ENCODE measurements at places on chromosomes 7 and 10.

- peak; percentile 17 for DNase-seq
These were observed at the start of gene ABCB1 for GRCh38 chr7:87600130-87601124. ABCB1 (minus strand) TSS chr7:87600884; CDS start chr7:87600184, 700 bp downstream.

DNA sequence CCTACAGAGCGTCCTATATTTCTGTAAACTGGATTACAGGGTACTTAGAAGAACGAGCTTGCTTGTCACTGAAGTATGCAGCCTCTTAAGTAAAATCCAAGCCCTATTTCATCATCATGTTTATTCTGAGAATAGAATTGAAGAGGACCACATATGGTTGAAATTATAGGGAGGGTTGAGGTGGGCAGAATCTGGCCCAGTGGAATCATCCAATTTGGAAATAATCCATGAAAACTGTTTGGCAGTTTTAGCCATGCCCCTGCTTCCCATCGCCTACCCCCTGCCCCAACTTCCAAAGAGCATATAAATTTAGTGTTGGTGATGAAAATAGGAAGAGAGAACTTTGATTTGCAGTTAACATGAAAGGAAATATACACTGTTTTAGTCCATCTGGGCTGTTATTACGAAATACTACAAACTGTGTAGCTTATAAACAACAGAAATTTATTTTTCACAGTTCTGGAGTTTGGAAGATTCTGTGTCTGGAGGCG lies 150.4 kb downstream of the PRKG1 start:
- peak; percentile 59 for DNase-seq

DNA sequence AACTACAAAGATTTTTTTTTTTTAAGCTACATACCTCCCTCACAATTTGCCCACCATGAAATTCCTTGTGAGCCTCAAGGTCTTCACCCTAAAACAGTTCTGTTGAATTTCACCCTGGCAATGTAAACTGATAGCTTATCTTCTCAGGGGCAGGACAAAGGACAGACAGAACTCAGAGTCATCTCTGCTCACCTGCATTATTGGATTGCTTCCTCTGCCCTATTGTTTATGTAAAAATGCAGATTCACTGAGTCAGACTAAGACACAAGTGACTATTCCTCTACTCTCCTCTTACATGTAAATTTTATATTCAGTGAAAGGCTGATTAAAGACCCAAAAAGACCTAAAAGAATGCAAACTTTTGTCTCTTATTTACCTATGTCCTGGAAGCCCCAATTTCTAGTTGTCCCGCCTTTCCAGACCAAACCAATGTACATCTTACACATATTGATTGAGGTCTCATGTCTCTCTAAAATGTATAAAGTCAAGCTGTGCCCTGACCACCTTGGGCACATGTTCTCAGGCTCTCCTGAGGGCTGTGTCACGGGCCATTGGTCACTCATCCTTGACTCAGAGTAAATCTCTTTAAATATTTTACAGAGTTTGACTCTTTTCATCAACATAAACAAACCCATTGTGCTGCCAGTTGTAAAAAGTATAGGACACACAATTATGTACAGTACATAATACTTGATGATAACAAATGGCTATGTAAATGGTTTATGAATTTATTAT lies 440.2 kb downstream of the HTR7 start:
- DNase-seq = no peak

- DNase-seq = no peak
These were observed 17.9 kb downstream of the EBF3 start for GRCh38 chr10:129945941-129946760.

- DNase-seq = no peak
These were observed 130.4 kb upstream of the AOAH start for GRCh38 chr7:36854652-36855051.

- DNase-seq = no peak
These were observed 171.2 kb downstream of the ELMO1 start for GRCh38 chr7:37277513-37277912.

GRCh38 chr7:82204694-82205093 lies 238.9 kb downstream of the CACNA2D1 start:
- peak; percentile 96 for DNase-seq

- no peak for DNase-seq
These were observed 534 bp upstream of the ACBD5 start for GRCh38 chr10:27241010-27241651.

DNA sequence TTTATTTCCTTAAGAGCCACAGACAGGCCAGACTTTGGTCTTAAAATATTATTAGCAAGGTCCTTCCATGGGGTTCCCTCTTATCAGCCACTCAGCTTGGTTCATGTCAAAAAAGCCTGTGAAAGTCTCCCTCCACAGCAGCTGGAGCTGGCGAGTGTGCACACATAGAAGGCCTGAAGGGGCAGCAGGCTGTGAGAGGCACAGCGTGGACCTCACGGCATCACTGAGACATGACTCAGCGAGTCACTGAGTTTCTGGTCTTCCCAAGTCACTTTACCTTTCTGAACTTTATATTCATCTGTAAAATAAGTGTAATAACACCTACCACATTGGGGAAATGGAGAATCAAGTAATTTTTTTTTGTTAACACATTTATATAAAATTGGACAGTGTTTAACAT lies 8.7 kb downstream of the TAF3 start:
- peak; percentile 57 for DNase-seq

DNA sequence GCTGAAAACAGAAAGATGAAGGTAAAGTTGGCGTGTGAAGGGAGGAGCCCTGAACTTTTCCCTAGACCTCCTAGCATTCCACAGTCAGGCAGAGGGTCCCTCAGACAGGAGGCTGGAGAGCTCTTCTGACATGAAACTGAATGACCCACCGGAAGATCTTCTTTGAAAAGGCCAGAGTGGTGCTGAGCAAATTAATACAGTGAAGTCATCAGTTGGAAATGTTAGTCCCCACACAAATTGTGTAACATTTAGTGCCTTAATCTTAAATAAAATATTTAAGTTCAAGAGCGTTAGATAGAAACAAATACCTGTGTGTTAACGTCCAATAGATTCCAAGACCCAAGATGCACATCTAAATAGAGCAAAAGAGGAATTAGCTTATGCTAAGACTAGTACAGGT lies 49.0 kb upstream of the WNT16 start:
- DNase-seq = peak; percentile 52

DNA sequence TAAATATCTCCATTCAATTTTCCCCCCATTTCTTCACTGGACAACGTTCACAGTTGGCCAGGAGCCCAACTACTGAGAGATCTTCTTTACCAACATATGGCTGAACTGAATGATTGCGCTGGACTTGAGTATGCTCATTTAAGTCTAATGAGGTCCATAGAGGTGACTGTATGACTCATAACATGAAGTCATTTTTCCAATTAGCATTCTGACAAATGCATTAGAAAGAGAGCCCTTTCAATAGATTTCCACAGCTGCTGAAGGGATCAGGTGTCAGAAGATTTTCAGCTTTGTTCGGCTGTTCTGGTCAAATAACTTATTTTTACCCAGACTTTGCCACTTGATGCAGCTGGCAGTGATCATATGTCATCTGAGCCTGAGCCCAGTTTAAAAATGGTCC lies 438.0 kb downstream of the ETV1 start:
- DNase-seq = no peak

GRCh38 chr7:1839701-1840100 lies 169.6 kb downstream of the ELFN1 start:
- no peak for DNase-seq

DNA sequence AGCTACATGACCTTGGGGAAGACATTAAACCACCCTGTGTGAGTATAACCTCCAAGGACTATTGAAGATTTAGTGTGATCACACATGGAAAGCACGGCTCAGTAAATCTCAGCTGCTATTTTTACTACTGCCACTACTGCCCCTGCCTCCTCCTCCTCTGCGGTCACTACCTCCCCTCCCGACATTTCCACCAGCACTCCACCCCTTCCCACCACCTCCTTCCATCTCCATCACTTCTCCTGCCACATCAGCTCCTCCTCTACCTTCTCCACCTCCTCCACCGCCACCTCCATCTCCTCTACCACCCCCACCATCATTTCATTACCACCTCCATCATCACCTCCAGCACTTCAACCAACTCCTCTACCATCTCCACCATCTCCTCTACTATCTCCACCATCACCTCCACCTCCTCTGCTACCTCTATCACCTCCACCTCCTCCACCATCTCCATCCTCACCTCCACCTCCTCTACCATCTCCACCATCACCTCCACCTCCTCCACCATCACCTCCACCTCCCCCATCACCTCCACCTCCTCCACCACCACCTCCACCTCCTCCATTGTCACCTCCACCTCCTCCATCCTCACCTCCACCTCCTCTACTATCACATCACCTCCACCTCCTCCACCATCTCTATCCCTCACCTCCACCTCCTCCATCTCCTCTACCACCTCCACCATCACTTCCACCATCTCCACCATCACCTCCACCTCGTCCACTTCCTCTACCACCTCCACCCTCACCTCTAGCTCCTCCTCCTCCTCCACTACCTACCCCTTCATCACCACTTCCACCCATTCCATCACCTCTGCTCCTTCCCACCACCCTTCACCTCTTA lies 69.4 kb downstream of the GRB10 start:
- DNase-seq = no peak

DNA sequence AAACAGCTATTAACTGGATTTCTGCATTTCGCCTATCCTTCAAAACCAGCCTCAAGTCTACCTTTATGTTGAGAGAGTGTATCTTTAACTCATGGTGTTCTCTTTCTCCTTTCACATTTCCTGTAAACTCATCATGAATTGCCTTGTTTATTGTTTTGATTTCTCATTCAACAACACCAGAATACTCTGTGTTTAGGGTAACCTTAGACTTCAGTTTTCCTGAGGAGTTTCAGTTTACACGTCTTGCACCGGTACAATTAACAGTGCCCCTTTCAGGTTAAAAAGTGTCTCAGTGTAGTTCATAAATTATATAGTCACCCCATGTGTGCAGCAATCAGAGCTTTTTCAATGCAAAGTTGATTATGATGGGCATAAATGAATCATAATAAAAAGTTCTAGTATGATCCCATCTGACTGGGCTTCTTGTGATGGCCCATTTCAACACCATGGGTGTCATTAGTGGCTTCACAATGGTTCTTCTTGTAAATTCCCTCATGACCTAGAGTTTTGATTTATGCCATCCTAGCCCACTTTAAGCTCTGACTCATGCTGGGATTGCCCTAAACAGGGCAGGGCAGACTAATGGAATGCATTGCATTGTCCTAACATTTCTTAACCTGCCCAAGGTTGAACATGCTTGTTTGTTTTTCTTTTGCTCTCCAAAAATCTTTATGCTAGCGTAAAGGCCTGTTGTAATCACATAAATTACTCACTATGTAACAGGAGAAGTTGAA lies 22.0 kb downstream of the ITGB8 start:
- DNase-seq = peak; percentile 83

- no peak for DNase-seq
These were observed 34.7 kb downstream of the CYCS start for GRCh38 chr7:25090374-25090773.

DNA sequence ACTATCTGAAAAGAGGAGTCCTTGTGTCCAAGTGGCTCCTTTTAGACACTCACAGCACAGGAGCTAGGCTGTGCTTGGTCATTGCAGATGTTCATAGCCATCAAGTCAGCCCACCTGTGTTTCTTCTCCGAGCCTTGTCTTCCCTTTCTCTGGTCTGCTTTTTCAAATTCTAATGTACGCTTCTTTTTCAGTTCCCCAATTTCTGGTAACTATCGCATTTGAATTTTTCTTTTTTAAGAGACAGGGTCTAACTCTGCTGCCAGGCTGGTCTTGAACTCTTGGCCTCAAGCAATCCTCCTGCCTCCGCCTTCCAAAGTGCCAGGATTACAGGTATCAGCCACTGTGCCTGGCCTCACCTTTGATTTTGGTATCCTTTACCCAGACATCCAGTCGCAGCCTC lies 18.9 kb downstream of the APBB1IP start:
- no peak for DNase-seq

GRCh38 chr7:152185558-152185957 lies 160.1 kb downstream of the GALNT11 start:
- no peak for DNase-seq

GRCh38 chr7:100895701-100895955 lies at the start of gene ACHE:
ACHE (minus strand) TSS chr7:100895888; CDS start chr7:100894232, 1,656 bp downstream.
- DNase-seq = no peak

DNA sequence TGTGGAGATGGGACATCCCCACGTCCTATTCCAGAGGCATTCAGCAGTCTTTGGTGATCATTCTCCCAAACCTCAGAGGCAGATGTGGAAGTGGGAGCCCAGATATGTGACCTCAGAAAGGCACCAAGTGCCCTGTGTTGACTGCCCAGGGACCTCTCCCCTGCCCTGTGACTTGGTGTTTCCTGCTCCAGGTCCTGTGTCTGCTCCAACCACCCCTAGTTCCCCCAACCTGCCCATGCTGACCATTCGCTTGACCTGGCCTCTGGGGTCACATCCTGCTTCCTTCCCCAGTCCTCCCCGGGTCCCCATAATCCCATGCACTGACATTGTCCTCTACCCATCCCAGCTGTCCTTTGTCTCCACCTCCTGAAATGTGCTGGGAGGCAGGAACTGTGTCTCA lies 7.6 kb downstream of the CYP26A1 start:
- no peak for DNase-seq

GRCh38 chr7:27097686-27098577 lies 2.1 kb upstream of the HOXA1 start:
- peak; percentile 46 for DNase-seq

DNA sequence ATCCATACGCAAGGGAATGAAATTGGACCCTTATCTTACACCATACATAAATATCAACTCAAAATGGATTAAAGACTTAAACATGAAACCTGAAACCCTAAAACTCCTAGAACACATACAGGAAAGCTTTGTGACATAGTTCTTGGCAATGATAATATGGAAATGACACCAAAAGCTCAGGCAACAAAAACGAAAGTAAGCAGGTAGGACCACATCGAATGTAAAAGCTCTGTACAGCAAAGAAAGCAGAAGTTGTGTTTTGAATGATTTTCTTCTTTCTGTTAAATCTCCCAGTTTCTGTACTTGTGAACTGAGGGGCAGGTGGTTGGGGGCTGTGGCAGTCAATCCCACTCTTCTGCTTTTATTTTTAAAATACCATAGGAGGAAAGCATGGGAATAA lies 368.4 kb upstream of the PODXL start:
- DNase-seq = no peak

DNA sequence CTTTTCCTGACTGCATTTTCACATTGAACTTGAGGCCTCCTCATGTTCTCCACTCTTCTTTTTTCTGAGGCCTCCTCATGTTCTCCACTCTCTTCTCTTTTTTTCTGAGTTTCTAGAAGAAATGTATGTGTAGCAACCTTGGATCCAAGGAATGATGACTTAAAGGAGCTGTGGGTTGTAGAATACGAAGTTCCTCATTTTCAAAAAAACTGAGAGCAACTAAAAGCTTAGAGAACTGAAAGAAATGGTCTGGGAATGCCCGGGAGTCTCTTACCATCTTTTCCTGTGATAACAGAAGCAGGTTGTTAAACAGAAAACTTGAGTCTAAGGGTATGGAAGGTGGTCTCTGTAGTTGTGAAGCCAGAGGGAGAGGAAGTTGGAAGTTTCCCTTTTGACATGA lies 32.8 kb downstream of the MRPS33 start:
- DNase-seq = no peak

- no peak for DNase-seq
These were observed 62.7 kb upstream of the ZPBP start for GRCh38 chr7:50155755-50156154.

DNA sequence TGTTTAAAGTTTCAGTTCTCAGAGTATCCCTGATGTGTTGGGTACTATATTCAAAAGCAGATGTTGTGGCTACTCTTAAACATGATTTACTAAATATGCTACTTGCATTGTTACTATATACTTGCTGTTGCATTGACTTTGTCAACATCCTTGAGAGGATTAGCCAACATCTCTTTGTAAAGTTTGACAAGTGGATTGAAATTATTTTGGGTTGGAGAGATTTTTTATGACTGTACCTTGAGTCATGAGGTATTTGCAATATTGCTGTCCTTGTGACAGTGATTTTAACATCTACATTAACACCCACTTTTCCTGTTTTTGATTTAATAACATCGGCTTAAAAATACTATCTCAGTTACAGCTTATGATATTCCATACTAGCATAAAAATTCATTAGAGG lies 31.9 kb downstream of the MRC1 start:
- DNase-seq = no peak
